ENCODE measurements at places on chromosomes 1 and 21.

DNA sequence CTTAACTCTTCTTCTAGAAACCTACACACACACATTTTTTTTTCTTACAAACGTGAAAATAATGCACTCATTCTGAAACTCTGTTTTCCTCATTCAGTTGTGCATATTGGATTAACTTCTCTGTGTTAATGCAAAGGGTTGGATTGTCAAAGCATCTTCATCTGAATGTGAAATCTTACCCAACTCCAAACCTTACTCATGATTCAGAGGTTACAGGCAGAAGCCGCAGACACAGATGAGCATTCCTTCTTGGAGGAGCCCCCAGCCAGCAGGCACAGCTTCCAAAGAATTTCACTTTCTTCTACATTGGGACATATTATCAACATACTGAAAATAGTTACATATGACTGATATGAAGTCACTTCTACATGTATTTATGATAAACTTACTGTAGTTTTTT is 15.7 kb downstream of the PATJ start:
- DNase-seq: no peak

- no peak for DNase-seq
These were observed 45.9 kb downstream of the RGL1 start for GRCh38 chr1:183850852-183851251.

DNA sequence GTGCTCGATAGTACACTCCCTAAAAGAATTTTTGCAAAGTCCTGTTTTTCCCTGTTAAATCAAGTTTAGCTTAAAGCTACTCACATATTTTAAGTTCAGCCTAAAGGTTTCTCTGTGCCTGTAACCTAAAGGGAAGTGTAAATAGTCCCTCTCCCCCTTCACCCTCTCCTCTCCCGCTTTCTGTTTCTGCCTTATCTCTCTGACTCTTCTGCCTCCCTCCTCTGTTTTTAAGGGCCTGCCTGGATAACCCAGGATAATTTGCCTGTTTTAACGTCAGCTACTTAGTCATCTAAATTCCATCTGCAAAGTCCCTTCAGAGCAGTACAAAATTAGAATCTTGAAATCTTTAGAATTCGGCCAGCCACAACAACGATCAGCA is 92.6 kb downstream of the NID1 start:
- no peak for DNase-seq

DNA sequence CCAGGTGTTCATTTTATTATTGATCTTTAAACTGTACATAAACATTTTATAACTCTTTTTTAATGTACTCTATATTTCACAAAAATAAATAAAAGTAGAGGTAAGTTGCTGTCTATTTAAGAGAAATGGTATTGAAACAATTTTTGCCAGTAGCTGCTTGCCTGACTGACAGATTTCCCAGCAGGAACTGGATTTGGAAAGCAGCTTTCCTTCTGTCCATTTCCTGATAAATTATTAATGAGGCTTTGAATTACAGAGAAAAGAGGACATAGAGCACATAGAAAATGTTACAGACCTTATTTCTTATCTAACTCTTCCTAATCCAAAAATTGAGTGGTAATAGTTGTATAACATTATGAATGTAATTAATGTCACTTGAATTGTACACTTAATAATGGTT is 79.7 kb upstream of the BCL10 start:
- no peak for DNase-seq

DNA sequence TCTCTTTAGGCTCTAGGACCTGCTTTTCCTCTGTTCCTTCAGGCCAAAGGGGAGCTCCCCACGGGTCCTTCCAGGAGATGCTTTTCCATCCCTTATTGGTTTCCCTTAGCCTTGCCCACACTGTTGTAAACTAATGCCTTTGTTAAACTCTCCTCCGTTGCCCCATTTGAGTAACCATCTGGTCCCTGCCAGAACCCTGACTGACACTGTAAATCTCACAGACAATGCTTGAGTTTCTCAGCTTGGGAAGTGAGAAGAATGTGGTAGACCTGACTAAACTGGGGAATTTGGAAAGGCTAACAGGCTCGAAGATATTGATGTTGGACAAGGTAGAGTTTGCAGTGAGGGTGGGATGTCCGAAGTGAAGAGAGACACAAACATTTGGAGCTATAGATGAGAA is 11.4 kb downstream of the AKNAD1 start:
- DNase-seq: no peak

DNA sequence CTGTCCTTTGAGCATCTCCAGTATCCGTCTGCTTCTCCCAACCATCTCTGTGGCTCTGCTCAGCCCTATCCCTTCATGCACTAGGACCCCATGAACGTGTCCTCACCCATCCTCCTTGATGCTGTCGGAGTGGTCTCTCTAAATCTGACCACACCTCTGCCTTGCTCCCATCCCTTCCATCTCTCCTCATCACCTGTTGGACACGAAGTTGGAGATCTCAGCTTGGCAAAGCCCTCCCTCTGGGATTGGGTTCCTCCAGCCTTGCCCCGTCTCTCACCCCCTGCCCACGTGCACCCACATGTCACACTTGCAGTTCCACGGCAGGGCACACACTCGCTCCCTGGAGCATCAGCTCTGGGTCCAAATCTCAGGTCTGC is 135.7 kb downstream of the ACTL8 start:
- no peak for DNase-seq

DNA sequence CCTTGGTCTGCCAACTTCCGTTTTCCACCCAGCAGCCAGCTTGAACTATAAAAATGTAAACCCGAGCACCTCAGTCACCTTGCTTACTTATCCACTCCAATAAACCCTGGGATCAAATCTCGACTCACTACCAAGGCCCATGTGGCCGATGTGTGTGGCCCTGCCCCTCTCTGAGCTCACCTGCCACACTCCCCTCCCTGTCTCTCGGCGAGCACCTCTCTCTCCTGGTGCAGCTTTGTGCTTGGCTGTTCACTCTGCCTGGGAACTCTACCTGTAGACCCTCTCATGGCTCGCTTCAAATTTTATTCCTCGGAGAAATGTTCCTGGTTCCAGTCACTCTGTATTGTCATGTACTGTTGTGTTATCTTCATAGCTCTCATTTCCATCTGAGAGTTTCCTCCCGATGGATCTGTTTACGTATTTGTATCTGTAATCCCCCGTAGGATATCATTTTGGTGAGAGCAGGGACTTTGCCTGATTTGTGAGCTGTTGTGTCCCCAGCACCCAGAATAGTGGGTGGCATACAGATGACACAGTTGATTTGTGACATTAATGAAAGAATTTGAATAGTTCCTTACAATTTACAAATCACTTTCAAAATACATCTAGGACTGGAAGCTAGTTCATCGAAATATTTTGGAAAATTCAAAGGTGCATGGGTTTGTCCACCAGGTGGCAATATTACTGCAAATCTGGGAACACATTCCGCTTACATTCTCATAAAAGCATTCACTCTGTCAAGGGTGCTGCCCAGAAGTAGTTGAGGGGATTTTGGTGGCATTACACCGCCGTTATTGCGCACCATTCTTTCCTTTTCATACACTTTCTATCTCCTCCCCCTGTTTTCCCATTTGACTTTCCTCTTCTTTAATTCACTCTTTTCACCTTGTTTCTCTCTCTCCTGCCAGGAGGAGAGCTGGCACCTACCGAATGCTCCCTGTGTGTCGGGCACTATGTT is 95.3 kb downstream of the ABCA4 start:
- DNase-seq: peak; percentile 37
